SK-N-MC (cell line): ENCODE measurements at places on chromosomes 3 and 15.

DNA sequence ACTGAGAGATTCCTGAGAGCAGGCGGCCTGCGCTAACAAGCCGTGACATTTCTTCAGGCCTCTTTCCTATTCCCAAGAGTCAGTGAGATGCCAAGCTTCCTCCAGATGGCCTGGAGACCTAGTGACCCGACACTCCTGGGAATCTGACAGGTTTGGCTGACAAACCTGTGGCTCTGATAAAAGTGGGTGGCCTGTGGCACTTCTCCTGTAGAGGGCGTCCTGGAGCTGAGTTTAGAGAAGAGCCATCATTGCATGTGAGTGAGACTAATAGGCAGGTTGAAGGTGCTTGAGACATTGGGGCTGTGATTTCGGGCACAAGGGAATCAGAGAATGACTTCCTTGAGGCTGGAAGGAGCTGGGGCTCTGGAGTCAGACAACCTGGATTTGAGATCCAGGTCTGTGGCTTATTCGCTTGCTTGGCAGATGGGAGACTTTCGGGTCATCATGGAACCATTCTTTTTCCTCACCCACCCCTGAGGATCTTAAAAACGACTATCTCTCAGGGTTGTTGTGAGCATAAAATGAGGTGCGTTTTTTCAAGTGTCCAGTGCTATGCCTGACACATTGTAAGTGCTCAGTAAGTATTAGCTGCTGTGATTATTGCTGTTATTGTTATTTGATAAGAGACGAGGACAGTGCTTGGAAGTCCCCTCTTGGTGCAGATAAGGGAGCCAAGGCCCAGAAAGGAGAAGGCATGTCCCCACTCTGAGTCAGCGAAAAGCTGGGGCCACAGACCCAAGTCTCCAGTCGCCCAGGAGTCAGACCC lies 77.2 kb downstream of the SCN10A start:
- no peak for DNase-seq

- DNase-seq, result no peak
Measured at GRCh38 chr3:513301-513700, 316.7 kb downstream of the CHL1 start.

DNA sequence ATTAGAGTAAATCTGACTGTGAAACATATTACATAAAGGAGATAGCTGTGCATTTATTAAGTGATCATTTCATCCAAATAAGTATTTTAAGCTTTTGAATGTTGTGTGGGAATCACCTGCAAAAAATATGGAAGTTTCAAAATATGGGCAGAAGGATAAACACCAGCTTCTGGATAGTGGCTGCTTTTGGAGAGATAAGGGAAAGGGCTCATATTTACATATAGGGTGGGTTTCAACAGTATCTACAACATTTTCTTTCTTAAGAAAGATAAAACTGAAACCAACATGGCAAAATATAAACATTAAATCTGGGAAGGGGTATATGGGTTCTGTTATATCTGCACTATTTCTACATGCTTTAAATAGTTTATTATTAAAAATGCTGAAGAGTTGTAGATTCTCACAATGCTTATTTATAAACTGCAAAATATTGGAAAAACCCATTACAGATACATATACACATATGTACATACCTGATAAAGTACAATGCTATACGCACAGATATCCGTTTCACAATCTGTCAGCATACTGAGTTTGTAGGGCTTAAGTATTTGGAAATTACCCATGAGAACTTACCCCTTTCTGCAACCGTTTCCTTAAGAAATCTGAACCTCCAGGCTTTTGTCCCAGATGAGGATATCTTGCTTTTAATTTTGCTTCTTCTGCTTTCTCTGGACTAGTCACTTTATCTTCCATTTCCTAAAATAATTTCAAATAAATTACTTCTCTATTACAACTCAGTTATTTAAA lies 12.1 kb downstream of the ARPP19 start:
- no peak for DNase-seq

- no peak for DNase-seq
Measured at GRCh38 chr3:8020047-8020841, 481.4 kb upstream of the LMCD1 start.

GRCh38 chr3:134341389-134341788 lies 32.9 kb downstream of the AMOTL2 start:
- DNase-seq, result no peak

DNA sequence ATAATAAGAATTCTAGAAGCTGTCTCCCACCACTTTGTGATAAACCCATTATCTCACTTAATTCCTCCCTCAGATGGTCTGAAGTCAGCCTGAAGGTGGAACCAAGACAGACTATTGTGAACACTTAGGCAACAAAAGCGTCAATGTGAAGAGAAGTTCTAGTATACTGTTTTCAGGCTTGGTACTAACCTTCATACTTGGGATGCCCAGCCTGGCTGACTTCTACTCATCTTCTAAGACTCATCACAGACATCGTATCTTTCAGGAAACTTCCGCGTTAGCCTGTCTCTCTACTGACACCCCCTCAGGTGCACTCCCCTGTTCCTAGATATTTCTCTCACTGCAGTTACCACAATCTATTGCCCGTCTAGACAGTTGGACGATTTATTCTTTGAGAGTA lies 201.2 kb downstream of the SATB1 start:
- no peak for DNase-seq

GRCh38 chr3:153029350-153029749 lies 132.7 kb upstream of the RAP2B start:
- no peak for DNase-seq

DNA sequence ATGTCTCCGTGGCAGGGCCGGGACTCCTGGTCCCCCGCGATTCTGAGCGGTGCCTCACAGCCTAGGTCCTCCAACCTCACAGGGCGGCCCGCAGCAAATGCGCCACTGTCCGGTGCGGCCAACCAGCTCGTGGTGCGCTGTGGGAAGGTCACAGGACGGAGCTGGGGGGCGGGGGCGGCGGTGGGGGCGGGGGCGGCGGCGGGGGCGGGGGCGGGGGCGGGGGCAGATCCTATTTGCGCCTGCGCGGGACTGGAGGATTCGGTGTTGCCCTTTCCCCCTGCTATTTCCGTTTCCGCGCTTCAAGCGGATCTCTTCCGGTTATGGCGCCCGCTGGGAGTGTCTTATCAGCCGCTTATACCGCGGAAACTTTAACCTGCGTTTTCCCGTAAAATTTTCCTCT lies 106.7 kb upstream of the SNRPN start:
- no peak for DNase-seq

GRCh38 chr3:15324379-15324808 lies 8.0 kb downstream of the SH3BP5 start:
- no peak for DNase-seq

- no peak for DNase-seq
Measured at GRCh38 chr3:147246906-147247305, 159.4 kb downstream of the ZIC4 start.

GRCh38 chr3:197855571-197855970 lies 64.5 kb downstream of the LRCH3 start:
- no peak for DNase-seq
